ENCODE measurements at places on chromosomes 11 and 22.

GRCh38 chr11:75155570-75156422, 4.9 kb downstream of the SLCO2B1 start:
- DNase-seq = no peak

- DNase-seq = no peak
These were observed 385.1 kb downstream of the DCDC1 start for GRCh38 chr11:30984442-30984816.

DNA sequence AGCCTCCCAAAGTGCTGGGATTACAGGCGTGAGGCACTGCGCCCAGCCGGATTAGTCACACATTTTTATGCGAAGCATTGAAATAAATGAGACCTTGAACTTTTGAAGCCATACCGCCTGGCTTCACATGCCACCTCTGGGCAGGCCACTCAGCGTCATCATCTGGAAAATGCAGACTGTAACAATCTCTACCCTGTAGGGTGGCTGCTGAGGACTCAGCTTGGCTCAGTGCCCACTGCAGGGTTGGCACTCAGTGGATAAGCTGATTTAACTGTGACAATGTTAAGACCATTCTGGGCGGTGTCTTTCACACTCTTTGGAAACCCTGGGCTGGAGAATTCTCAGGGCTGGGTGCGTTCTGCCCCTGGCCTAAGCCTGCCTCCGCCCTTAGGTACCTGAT, 8.5 kb downstream of the SH3BP1 start:
- no peak for DNase-seq

GRCh38 chr22:18113680-18114394, 3.2 kb downstream of the TUBA8 start:
- DNase-seq = no peak

- DNase-seq = no peak
These were observed 56.9 kb upstream of the EIF3M start for GRCh38 chr11:32526760-32527159.

GRCh38 chr11:114102993-114103896, 43.7 kb downstream of the ZBTB16 start:
- DNase-seq = no peak

DNA sequence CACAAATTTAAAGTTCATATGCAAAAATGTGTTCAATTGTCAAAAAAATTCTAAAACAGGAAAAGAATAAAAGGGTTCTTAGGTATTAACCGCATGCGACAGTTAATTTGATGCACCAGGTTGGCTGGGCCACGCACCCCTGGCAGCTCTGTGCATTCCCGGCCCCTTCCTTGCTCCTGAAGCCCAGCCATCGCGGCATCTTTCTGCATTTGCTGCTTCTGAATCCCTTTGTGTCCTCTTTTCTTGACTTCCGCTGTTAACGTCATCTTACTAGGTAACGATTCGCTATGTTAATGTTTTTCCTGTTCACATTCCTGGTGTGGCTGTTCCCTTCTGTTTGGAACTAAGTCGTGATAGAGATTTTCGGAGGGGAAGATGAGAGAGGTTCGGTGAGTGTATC, 7.9 kb upstream of the KLHDC7B start:
- DNase-seq = no peak

GRCh38 chr11:121448431-121448941, 3.6 kb upstream of the SORL1 start:
- no peak for DNase-seq

DNA sequence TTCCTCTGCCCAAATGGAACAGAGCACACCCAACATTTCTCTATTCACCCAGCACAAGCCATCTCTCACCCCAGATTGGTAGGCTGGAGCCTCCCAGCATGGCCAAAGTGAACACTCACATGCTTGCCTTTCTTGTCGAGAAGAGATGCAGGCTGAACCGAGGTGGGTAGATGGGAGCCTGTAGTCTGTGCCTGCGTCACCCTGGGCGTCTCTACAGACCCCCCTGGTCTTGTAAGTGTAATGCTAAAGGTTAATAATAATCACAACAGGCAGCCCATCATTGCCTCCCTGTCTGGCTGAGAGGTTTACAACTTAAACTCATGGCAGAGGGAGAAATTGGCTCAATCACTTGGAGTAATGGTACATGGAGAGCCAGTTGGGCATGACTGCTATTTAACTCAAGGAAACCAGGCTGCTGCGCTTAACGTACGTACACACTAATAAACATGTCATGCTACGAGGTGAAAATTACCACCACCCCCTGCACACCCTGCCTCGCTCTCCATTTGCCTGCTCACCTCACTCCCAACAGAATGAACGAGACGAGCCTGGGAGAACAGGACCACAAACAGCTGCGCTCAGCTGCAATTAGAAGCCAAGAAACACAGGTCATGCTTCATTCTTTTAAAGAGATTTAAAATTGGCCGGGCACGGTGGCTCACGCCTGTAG, 9.1 kb upstream of the ZBTB16 start:
- DNase-seq = no peak
